DMS53 (cell line): ENCODE measurements at places on chromosomes 5 and 9.

DNA sequence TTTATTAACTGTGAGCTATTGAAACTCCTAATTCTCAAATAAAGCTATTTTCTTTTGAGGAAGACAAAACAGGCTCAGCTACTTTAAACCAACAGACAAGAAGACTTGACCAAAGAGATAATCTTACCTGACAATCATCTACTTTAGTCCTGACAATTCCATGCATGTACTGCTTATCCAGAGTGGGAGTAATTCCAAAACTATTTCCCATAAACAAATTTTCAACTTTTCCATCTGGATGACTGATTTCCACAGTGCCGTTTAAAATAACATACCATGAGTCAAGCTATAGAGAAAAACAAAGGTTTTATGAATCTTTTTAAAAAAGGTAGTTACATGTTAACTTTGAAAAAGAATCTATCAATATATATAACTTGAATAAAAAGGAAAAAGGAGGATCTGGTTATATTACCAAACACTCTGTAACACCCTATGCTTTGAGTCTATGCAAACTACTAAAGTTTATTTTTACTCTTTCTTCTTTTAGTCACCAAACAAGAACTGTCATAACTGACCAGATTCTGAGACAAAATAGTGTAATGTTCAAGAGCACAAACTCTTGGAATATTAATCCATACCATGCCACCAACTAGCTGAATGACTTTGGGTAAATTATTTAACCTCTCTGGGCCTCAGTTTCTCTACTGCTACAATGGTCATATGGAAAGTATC is 129.7 kb downstream of the RAPGEF6 start:
- no peak for DNase-seq

- peak; percentile 82 for DNase-seq
Measured at GRCh38 chr5:149561848-149562247, 10.6 kb upstream of the CSNK1A1 start.

DNA sequence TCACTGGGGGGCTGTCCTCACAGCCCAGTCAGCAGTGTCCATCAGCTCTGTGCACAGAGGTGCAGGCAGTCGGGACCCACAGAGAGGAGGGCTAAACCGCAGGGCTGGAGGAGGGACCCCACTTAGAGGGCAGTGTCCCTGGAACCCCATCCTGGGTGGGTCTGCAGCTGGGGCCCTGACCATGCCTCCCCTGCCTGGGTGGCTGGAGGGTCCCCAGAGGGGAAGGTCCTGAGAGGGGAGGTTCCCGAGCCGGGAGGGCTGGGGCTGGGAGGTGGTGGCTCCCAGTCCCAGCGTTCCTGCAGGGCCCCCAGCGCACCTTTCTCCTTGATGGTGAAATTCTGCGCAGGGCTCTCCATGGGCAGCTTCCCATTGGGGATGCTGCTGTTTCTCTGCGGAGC is 32.7 kb downstream of the EXOC3 start:
- no peak for DNase-seq

DNA sequence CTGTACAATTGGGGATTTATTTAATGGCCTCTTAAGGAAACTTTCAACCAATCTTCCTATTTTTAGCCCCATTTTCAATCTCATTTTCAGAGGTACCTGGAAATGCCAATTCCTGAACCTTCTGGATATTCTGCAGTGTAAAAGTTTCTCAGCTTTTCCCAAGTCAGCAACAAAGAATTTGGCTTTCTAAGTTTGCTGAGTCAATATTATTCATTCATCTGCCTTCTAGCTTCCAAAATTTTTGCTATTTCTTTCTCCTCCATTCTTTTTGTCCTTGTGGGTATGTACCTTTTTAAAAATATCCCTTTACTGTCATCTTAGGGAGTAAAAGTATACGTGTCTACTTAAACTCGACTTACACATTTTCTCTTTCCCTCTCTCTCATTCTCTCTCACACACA is 25.7 kb downstream of the CETN3 start:
- DNase-seq, result no peak

DNA sequence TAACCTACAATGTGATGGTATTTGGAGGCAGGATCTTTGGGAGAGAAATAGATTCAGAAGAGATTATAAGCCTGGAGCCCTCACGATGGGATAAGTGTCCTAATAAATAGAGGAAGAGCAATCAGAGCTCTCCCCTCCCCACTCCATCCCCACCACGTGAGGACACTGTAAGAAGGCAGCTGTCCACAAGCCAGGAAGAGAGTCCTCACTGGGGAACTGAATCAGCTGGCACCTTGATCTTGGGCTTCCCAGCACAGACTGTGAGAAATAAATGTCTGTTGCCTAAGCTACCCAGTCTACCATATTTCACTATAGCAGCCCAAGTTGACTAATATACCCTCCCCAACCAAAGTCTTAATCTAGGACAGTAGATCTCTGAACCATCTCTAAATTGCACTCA is 118.1 kb downstream of the SUSD1 start:
- DNase-seq, result no peak

GRCh38 chr5:169298193-169298592 is 2.7 kb downstream of the SLIT3 start:
- DNase-seq, result no peak

- DNase-seq, result no peak
Measured at GRCh38 chr5:102823441-102823874, 68.4 kb downstream of the PAM start.

DNA sequence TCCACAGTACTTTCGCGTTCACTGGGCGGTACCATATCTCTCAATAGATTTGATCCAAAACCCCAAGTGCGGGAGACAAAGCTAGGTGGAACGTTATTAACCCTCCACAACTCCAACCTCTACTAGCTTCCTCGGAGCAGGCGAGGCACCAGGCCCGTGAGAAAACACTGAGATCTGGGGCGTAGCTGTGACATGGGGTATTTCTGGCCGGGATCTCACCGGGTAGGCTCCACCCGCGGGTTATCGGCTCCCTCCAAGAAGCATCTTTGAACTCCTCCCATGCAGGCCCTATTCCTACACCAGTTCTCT is 350 bp upstream of the SLC25A46 start:
- peak; percentile 86 for DNase-seq

GRCh38 chr9:124629600-124629999 is 122.4 kb upstream of the NR5A1 start:
- DNase-seq, result no peak

DNA sequence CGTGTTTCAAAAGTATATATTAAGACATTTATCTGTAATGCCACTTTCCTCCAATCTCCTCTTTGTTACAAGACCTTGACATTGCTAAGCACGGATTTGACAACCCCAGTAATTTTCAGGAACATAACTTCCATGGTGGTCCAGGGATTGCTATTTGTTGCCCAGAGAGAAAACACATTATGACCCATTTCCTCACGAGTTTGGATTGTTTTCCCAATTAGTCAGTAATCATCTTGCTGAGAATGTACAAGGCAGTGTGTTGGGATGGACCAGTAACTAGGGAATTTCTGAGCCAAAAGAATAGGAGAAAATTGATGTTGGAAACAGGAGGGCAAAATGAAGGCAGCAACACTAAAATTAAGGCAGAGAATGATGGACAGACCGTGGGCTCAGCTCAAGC is 574.1 kb downstream of the EBF1 start:
- no peak for DNase-seq
